ENCODE measurements at places on chromosomes 7 and 10.
A peak's percentile ranks its signal among the peaks of the same experiment; 100 is the strongest.

DNA sequence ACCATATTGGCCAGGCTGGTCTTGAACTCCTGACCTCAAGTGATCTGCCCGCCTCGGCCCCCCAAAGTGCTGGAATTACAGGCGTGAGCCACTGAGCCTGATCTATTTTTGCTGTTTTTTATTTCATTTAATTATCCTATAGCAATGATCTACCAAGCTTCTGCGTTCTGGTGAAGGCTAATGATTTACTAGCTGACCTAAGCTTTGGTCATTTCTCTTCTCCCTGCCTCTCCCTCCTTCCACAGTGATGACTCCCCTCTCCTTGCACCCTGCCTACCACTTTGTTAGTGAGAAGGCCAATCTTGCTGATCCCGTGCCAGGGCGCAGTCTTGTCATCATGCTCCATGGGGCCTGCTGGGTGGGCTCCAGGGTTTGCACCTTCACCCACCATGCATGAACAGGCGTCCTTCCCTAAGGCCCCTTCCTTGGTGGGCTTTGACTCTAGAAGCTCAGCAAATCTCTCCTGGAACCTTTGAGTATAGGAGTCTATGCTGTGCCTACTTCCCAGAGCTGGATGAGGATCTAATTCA lies 11.9 kb upstream of the ZCCHC24 start:
- no peak for DNase-seq

DNA sequence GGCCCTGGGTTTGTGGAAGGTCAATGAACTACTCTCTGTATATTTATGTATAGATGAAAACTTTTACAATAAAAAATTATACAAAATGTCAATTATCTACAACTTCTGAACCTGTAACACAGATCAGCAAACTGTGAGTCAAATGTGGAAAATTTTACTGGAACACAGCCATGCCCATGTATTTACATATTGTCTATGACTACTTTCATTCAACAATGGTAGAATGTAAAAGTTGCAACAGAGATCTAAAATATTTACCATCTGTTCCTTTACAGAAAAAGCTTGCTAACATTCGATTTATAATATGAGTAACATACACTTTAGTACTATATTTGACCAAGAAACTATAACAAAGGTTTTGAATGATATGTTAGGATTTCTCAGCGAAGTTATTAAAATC lies 481.6 kb downstream of the PARD3 start:
- DNase-seq: no peak

DNA sequence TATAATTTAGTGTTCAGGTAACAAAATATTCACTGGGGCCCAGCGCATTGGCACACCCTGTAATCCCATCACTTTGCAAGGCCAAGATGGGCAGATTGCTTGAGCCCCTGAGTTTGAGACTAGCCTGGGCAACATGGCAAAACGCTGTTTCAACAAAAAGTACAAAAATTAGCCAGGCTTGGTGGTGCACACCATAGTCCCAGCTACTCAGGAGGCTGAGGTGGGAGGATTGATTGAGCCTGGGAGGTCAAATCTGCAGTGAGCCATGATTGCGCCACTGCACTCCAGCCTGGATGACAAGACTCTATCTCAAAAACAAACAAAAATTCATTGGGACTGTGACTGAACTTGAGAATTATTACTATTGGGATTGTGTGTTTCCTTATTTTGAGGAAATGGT lies 40.4 kb upstream of the TRUB1 start:
- no peak for DNase-seq

- no peak for DNase-seq
Observed at GRCh38 chr10:87072449-87072848, 22.2 kb downstream of the GLUD1 start.

DNA sequence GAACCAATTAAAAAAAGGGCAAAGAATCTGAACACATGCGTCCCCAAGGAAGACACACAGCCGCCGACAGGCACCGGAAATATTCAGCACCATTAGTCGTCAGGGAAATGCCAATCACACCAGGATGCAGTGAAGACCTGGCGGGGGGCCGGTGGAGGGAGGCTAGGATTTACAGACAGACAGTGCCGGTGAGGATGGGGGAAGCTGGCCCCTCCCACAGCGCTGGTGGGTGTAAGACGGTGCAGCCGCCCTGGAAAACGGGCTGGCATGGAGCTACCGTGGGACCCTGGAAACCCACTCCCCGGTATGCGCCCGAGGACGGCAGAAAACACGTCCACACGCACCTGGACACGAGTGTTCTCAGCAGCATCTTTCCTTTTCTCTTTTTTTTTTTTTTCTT lies 4.8 kb upstream of the ADAP1 start:
- DNase-seq: no peak

DNA sequence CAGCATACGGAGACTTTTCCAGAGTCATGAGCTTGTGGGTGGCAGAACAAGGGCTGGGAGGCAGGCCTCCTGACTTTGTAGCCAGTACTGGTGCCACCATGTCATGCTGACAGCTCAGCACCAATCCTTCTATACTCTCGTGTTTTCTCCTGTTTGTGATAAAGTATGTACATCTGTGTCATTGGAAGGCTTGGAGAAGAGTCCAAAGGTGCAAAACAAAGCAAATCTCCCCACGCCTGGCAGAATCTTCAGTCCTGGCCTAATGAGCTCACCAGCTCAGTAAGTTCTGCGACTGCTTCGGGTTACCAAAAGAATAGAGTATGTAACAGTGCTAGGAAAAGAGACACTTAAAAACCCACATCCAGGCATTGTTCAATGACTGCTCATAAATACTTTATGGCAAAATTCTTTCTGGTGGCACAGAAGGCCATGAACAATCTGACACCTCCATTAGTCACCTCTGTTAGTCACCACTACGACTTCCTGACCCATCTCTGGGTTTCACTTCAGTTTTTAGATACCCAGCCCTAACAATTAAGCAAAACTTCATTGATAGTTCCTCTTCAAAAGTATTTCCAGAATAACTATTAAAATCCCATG lies 24.5 kb downstream of the STEAP1 start:
- no peak for DNase-seq

- no peak for DNase-seq
Observed at GRCh38 chr10:74683621-74684364, 142.6 kb upstream of the KAT6B start.

DNA sequence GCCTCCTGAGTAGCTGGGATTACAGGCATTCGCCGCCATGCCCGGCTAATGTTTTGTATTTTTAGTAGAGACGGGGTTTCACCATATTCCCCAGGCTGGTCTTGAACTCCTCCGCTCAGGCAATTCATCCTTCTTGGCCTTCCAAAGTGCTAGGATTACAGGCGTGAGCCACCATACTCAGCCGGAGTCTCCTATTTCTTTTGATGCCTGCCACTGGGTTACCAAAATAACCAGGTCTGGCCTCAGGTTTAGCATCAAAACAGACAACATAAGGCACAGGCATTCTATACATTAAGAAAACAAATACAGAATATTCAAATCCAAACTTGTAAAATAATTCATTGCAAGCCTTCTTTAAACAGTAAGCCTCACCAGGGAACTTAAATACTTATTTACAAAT lies 289.8 kb upstream of the IMMP2L start:
- no peak for DNase-seq

GRCh38 chr10:6195846-6196245 lies 6.9 kb upstream of the PFKFB3 start:
- DNase-seq: no peak

GRCh38 chr7:157693071-157693520 lies 356.3 kb downstream of the DNAJB6 start:
- peak; percentile 52 for DNase-seq

DNA sequence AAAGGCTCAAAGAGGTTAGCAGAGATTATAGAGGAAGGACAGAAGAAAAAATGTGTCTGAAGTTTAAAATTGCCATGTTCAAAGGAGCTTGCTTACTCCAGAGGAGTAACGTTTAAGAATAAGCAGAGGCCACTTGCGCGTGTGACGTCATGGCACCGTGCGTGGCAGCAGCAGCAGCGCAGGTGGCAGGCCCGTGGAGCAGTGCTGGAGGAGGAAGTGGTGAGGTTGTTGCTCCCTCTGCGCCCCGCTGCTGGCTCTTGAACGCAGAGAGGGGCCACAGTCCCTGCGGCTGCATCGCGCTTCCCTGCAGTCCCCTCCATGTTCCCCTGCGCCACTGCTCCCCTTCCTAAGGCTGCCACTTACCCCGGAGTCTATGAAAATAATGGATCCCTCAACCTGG lies 37.5 kb downstream of the GDI2 start:
- no peak for DNase-seq

- no peak for DNase-seq
Observed at GRCh38 chr7:68183176-68183575, 1186.5 kb downstream of the TYW1 start.

Data from right kidney (tissue), 9 donors.